ENCODE measurements at places on chromosomes 16 and 17. TPM values are rescaled to one million over a fixed set of nuclear protein-coding genes. Genes with fewer than 3 reads are reported as not detected.

DNA sequence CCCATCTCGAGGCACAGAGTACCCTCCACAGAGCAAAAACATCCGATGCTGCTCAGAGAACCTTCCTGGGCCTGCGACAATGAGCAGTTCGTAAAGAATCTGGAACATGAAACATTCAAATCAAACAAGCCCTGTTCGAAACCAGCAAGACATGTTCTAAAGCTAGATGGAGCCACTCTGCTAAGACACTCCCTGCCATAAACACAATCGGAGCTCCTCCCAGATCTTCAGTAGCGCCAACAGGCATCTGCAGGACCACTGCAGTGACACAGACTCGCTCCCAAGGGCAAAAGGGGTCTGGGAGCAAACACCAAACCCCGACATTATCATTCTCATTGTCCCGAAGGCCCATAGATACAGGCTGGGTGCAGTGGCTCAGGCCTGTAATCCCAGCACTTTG, 108.7 kb downstream of the ZFHX3 start:
- no peaks in the 10 kb centered on the region for H3K36me3 ChIP-seq
- H3K27me3 ChIP-seq: peaks cover 3% of the 10 kb centered on the region
- no peak overlapping the region for H3K27ac ChIP-seq
- H3K4me1 ChIP-seq: no peaks in the 10 kb centered on the region

GRCh38 chr16:48540222-48540900, 69.6 kb downstream of the N4BP1 start:
- peaks cover 17% of the 10 kb centered on the region for H3K4me1 ChIP-seq
- H3K27me3 ChIP-seq: no peaks in the 10 kb centered on the region
- H3K4me3 ChIP-seq: no peak overlapping the region
- H3K27ac ChIP-seq: no peak overlapping the region

GRCh38 chr17:37742762-37743611, 1.9 kb downstream of the HNF1B start:
- peak overlapping the region; percentile 21 for H3K27ac ChIP-seq
- H3K4me3 ChIP-seq: peak overlapping the region; percentile 68
- peaks cover 27% of the 10 kb centered on the region for H3K4me1 ChIP-seq
- peaks cover 78% of the 10 kb centered on the region for H3K27me3 ChIP-seq
- no peaks in the 10 kb centered on the region for H3K36me3 ChIP-seq

- H3K4me3 ChIP-seq: no peak overlapping the region
- H3K36me3 ChIP-seq: peaks cover 4% of the 10 kb centered on the region
- peaks cover 11% of the 10 kb centered on the region for H3K27me3 ChIP-seq
- H3K27ac ChIP-seq: no peak overlapping the region
Observed at GRCh38 chr16:29729116-29729521, 16.7 kb downstream of the C16orf54 start.

CA10 gene
- not detected for total RNA-seq

GRCh38 chr17:80497726-80498241, 21.4 kb upstream of the NPTX1 start:
- H3K36me3 ChIP-seq: no peaks in the 10 kb centered on the region
- no peak for DNase-seq
- peaks cover 7% of the 10 kb centered on the region for H3K4me1 ChIP-seq
- H3K27ac ChIP-seq: no peak overlapping the region
- H3K4me3 ChIP-seq: no peak overlapping the region
- peaks cover 8% of the 10 kb centered on the region for H3K27me3 ChIP-seq

DNA sequence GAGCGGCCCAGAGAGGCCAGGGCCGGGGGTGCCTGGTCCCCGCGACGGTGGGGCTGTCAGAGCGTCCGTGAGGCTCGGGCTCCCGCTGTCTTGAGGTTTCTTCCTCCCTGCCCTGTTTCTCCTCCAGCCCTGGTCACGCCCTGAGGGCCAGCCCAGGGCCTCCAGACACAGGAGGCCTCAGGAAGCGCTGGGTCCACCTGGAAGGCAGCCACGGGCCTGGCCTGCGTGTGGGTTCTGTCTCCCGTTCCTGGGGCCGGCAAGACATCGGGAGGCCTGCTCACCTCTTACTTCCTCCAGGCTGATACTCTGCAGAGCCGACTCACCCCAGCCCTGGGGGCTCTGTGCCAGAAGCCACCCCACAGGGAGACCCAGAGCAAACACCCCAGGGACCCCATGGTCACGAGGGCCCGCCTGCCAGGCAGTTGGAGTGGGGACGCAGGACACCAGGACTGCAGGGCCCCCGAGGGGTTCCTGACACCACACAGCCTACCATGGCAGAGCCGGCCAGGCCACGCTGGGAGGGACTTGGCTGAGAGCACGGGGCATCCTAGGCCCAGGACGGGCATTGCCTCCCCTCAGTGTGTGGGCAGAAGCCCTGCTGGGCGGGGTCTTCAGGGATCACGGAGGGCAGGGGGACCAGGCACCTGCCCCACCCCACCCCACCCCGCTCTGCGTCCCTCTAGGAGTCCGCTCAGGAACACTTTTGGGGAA, 18.9 kb upstream of the CACNA1H start:
- no peak overlapping the region for H3K27ac ChIP-seq
- H3K4me1 ChIP-seq: no peaks in the 10 kb centered on the region
- H3K36me3 ChIP-seq: no peaks in the 10 kb centered on the region
- DNase-seq: no peak
- no peak overlapping the region for H3K4me3 ChIP-seq

MFSD6L gene
- total RNA-seq: 0.94 TPM

DNA sequence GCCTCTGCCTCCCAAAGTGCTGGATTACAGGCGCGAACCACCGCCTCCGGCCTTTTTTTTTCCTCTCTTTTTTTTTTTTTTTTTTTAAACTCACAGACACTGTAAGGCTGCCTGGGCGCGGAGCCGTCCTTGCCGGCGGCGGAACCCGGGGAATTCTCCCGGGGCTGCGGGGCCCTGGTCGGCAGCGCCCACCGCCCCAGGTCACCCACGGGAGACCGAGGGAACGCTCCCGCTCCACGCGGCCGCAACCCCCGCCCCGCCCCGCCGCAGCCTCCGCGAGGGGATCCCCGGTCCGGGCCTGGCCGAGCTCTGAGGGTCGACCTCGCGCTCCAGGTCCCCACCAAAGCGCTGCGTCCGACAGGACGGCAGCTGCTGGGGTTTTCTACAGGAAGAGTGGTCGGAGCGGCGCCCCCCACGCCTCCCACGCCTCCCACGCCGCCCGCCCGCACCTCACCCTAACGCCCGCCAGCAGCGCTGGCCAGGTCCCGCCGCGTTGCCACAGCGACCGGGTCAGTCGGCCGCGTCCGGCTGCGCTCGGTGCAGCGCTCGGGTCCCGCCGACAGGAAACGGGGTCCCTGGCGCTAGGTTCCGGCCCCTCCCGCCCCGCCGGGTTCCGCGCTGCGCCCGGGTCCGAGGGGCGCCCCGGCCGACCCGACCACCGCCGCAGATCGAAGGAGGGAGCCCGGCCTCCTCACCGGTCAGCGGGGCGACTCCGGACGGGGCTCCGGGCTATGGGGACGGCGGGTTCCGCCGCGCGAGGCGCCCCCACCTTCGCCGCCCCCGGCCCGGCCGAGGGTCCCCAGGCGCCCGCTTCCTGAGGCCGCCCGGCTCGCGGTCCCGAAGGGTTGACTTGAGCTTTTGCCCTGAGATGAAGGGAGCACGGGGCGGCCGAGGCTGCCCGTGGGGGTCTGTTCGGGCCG, at the start of gene CCDC57:
CCDC57 (minus strand) TSS at position 512 of the 920 bp plus-strand sequence. CDS start 10,898 bp downstream, outside the sequence.
- peak; percentile 65 for DNase-seq
- no peaks in the 10 kb centered on the region for H3K27me3 ChIP-seq
- H3K4me3 ChIP-seq: peak within 1 kb of the TSS; percentile 74
- H3K27ac ChIP-seq: peak within 1 kb of the TSS; percentile 83
- H3K4me1 ChIP-seq: peaks cover 26% of the 10 kb centered on the region
- H3K36me3 ChIP-seq: peaks cover 2% of the 10 kb centered on the region

DNA sequence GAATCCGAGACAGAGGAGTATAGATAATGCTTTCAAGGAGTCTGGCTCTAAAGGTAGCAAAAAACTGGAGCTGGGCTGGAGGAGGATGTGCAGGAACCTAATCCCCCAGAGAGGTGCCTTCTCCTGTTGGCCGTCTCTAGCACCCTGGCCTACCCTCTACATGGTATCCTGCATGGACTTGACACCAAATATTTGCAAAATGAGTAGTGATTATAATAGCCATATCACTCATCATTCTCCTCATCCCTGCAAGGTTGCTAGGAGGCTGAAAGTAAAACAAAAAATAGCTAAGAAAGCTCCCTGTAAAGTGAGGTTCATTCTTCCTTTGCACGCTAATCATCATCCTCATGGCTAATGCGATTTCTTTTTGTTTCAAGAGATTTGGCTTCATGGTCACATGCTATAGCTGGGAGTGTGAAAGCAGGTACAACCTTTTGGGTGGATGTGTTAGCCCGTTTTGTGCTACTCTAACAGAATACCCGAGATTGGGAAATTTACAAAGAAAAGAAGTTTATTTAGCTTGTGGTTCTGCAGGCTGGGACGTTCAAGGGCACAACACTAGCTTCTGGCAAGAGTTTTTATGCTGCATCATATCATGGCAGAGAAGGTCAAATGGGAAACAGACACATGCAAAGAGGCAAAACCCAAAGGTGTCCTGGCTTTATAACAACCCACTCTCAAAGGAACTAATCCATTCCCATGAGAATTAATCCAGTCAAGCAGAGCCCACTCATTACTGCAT, 27.1 kb upstream of the CIITA start:
- H3K36me3 ChIP-seq: no peaks in the 10 kb centered on the region
- no peak overlapping the region for H3K27ac ChIP-seq
- H3K4me1 ChIP-seq: peaks cover 13% of the 10 kb centered on the region
- no peak for DNase-seq
- no peak overlapping the region for H3K4me3 ChIP-seq
- peaks cover 31% of the 10 kb centered on the region for H3K27me3 ChIP-seq

DNA sequence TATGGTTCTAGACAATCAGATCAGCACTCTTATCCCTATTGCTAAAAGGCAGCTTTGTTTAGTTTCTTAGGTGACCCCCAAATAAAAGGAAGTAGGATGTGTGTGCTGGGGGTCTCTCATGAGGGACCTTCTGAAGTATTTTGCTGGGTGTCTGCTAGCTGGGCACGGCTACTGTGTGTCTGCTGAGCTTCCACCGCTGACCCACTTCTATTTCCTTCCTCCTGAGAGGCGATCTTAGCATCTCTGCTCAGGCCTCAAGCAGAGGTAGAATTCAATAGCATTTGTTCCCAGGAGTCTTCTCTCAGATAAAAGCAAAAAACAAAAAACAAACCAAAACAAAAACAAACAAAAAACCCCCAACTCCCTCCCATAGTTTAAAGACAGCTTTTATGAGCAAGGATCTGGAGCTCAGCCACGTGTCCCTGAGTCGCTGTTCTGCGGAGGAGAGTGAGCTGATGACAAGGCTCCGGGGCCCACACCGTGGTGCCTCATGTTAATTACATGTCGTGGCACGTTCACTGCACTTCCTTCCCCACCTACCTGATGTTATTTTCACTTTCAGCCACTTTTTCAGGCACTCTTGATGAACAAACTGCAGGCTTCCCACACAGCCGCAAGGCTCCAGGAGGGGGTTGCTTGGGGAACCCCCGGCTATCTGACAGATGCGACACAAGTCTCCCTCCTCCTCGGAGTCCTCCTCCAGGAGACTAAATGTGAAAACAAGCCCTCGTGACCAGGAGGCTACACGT, 83.5 kb downstream of the MARCHF10 start:
- no peaks in the 10 kb centered on the region for H3K36me3 ChIP-seq
- peaks cover 77% of the 10 kb centered on the region for H3K27me3 ChIP-seq
- no peak overlapping the region for H3K4me3 ChIP-seq
- peak overlapping the region; percentile 21 for H3K27ac ChIP-seq
- H3K4me1 ChIP-seq: peaks cover 20% of the 10 kb centered on the region

GRCh38 chr17:2157081-2157480, 102.2 kb downstream of the HIC1 start:
- H3K4me1 ChIP-seq: peaks cover 23% of the 10 kb centered on the region
- no peaks in the 10 kb centered on the region for H3K27me3 ChIP-seq
- no peak overlapping the region for H3K4me3 ChIP-seq
- peaks cover 48% of the 10 kb centered on the region for H3K36me3 ChIP-seq
- no peak for DNase-seq

GRCh38 chr17:75032720-75033280, 14.0 kb downstream of the ATP5PD start:
- peaks cover under 1% of the 10 kb centered on the region for H3K27me3 ChIP-seq
- DNase-seq: no peak
- H3K4me1 ChIP-seq: peaks cover 32% of the 10 kb centered on the region
- H3K36me3 ChIP-seq: peaks cover 6% of the 10 kb centered on the region
- no peak overlapping the region for H3K27ac ChIP-seq

DNA sequence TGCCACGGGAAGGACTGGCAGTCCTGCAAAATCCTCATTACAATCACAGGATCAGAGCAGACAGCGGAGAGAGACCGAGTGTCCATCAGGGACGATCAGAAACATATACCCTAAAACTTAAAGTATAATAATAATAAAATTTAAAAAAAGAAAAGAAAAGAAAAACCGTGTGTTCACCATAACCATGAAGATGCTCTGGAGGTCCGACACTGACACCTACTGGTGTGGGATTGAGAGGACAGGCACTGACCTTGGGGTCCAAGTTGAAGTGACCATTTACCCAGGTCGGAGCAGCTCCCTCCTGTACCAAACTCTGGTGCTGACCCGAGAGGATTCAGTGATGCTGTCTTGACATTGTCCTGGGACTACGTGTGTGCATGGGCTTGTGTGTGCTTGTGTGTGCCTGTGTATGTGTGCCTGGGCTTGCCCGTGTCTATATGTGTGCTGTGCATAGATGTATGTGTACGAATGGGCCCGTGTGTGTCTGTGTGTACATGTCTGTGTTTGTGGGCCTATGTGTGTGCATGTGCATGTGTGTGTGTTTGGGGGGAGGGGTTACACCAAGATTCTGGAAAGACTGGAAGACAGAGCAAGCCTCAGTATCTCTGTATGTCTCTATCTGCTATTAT, 10.0 kb upstream of the CD300LD start:
- peaks cover 30% of the 10 kb centered on the region for H3K27me3 ChIP-seq
- no peak for DNase-seq
- no peak overlapping the region for H3K4me3 ChIP-seq
- peaks cover 7% of the 10 kb centered on the region for H3K4me1 ChIP-seq
- no peak overlapping the region for H3K27ac ChIP-seq

CSF3 gene
- total RNA-seq: not detected

DNA sequence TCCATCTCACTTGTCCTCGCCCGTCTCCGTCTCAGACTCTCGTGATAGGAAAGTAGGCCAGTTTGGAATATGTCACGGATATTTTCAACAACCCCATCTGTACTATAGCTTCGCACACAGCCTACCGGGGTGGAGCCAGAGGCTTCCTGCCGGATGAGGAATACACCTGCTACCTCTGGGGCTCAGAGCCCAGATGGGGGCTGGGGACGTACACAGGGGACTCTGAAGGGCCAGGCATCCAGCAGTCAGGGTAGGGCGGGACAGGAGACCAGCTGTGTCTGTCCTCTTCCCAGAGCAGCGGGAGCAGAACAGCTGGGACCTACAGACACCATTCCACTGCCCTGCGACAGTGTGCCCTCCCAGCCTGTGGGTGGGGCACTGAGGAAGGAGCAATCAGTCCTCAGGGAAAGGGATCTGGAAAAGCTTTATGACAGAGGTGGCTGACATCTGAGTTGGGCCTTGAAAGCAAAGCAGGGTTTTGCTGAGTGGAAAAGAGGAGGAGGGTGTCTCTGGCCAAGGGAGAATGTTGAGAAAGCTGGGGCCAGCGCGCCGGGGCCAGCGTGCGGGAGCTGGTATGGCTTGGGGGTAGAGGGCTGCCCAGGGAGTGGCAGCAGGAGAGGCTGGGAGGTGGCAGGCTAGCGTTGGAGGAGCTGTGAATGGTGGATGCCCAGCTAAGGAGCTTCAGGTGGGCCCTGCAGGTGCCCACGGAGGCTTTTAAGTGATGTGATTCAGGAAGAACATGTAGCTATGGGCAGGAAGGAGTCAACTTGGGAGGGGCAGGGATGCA, 11.5 kb upstream of the SRCIN1 start:
- no peaks in the 10 kb centered on the region for H3K36me3 ChIP-seq
- no peak for DNase-seq
- no peak overlapping the region for H3K4me3 ChIP-seq
- H3K27me3 ChIP-seq: peaks cover 30% of the 10 kb centered on the region
- H3K4me1 ChIP-seq: no peaks in the 10 kb centered on the region

FSCN2 gene
- total RNA-seq: 1.1 TPM

KRTAP3-2 gene
- total RNA-seq: not detected

ZG16B gene
- total RNA-seq: 8.6 TPM

Measured in activated T-helper 2 cell treated with anti-CD3 and anti-CD28 coated beads, Interferon-gamma antibody, Interleukin-2, Interleukin-4, amounts not matched to agents 10 μg/mL and 5 μg/mL and 100 μg/mL, durations not matched to agents 14 hours and 24 hours and 36 hours (primary cell).